Spleen (tissue), 13 donors: ENCODE measurements at places on chromosomes 3 and 15. TPM values are rescaled to one million over a fixed set of nuclear protein-coding genes. Genes with fewer than 3 reads are reported as not detected.
A peak's percentile ranks its signal among the peaks of the same experiment; 100 is the strongest.

The CNTN6 gene
- total RNA-seq: not detected

GRCh38 chr3:12471241-12471640 lies 13.0 kb upstream of the TSEN2 start:
- no peak for DNase-seq

- no peak for DNase-seq
Observed at GRCh38 chr3:152039887-152040286, 166.4 kb downstream of the SUCNR1 start.

- peak; percentile 81 for DNase-seq
Observed at GRCh38 chr15:31489801-31490646, 163.4 kb downstream of the KLF13 start.

DNA sequence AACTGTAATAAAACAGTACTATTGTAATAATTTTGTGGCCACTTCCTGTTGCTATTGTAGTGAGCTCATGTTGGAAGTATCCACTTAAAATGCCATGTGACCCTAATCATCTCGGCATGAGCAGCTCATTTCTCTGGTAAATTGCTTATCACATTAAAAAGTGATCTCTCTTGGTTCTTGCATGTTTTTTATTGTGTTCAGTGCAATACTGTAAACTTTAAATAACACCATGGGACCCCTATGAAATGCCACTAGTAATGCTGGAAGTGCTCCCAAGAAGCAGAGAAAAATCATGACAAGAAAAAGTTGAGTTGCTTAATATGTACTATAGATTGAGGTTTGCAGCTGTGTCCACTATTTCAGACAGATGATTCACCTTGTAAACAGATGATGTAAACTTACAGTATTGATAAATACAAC lies 45.6 kb downstream of the NMD3 start:
- no peak for DNase-seq

DNA sequence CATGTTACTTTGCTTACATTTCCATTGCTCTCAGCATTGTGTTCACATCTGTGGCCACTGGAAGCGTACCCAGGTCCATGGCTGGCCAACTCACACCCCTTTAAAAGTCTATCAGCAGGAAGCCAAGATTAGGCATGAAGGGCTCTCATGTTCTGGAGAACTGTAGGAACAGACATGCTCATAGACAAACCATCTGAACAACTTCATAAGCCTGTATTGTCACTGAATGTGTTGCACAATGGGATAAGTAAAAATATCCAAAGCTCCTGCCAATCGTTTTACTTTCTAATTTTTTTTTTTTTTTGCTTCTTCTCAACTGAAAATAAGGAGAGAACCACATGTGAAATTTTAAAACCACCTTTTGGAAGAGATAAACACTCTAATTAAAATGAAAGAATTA lies 6.4 kb downstream of the RPLP1 start:
- no peak for DNase-seq

DNA sequence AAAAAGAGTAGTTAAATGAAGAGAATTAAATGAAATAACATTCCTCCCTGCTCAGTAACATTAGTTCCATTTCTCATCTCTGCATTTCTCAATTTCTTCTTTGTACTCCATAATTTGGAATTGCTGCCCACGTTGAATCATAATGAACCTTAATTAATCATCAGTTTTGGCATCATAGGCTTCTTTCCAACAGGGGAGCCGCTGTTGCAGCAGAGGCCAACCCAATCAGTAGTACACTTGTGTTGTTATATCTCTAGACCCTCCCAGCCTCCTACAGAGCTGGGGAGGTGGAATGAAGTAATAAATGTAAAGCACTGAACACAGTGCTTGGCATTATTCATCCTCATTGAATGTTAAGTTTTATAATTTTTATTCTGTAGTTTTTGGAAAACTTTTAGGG lies 240.7 kb downstream of the CHST2 start:
- DNase-seq: no peak
